Heart left ventricle (tissue), 16 donors: ENCODE measurements at places on chromosomes 5 and 9. TPM values are rescaled to one million over a fixed set of nuclear protein-coding genes. Genes with fewer than 3 reads are reported as not detected.

Gene KLHL9
- 10.9 TPM for total RNA-seq

Gene CAVIN4
- total RNA-seq, result 90.8 TPM

- no peak for DNase-seq
Observed at GRCh38 chr5:82640916-82641315, 362.8 kb upstream of the RPS23 start.

GRCh38 chr5:159210210-159210661 is 883 bp upstream of the RNF145 start:
- no peak for DNase-seq

DNA sequence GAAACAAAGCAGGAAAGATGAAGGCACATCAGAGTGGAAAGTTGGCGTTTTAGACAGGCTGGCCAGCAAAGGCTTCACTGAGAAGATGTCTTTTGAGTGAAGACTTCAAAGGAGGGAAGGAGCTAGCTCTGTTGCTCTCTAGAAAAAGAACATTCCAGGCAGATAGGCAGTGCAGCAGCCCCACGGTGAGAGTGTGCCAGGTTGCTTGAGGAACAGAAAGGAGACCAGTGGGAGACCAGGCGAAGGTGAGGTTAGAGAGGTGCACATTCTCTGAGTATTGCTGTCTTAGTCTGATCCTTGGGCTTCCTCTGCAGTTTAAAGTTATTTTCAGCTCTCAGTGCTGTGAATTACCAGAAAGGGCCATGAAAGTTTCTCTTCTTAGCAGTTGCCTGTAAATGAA is 83.8 kb downstream of the SLC44A1 start:
- no peak for DNase-seq

DNA sequence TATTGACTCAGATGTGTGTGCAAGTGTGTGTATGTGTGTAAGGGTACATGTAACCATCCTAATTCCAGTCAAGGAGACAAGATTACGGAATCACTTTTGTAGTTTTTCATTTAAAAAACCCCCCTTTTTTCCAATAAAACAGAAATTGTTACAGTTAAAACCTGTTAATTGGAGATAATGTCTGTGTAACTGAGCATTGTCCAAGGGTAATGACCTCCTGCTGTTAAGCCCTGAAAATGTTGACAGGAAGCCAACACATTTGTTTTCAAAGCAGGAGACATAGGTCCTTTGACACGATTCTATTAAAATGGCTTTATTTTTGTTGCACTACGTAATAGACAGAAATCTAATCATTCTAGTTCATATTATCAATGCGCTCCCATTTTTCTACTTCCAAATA is 457.3 kb upstream of the ARRDC3 start:
- no peak for DNase-seq

Gene LCN9
- not detected for total RNA-seq

GRCh38 chr5:38168029-38168428 is 90.3 kb upstream of the EGFLAM start:
- DNase-seq, result no peak

DNA sequence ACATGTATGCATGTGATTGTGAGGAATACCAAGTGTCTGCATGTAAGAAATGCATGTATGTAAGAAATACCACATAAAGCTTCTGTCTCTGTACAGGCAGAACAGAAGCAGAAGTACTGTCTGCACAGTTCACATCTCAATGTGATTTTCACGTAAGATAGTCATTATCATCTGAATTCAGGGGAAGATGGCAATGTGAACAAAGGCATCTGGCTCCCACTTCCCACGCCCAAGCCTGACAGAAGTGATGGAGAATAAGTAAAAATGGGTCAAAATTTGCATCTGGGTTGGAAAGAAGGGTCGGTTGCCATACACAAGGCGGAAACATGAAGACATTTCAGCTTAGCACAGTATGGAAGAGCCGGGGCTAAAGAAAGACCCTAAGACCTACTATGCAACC is 71.7 kb downstream of the SUSD1 start:
- no peak for DNase-seq

DNA sequence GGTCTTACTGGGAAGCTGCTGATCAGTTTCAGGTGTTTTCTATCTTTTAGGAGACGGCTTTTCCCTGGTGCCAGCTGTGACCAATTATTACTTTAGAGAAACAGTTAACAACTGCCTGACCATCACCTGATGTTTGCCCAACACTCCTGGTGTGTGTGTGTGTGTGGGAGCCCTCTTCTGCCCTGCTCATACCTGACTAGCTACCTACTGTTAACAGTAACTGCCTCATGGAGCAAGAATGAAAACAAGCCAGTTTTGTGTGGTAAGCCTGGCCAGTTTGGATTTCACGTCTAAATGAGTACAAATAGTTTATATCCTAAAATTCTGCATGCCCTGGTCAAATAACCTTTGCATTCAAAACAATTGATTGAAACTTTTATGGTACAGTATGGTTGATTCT is 46.1 kb upstream of the RIOK2 start:
- DNase-seq, result no peak

Gene IL4
- not detected for total RNA-seq

Gene SPINK6
- total RNA-seq, result not detected

- no peak for DNase-seq
Observed at GRCh38 chr5:158796812-158797497, 302.8 kb downstream of the EBF1 start.

Gene RASEF
- 0.07 TPM for total RNA-seq

DNA sequence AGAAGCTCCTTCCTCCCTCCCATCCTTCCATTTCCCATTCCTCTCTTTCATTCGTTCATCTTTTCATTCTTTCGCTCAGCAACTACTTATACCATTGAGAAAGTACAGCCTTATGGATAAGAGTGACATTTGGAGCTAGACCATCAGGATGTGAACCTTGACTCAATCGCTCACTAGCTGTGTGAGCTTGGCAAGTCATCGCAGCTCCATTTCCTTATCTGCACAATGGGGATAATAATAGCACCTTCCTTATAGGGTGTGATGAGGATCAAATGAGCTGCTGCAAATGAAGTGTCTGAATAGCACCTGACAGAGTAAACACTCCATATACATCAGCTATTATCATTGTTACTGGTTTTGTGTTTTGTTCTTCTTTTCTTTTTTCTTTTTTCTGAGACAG is 28.1 kb upstream of the SYNPO start:
- DNase-seq, result peak; percentile 71

DNA sequence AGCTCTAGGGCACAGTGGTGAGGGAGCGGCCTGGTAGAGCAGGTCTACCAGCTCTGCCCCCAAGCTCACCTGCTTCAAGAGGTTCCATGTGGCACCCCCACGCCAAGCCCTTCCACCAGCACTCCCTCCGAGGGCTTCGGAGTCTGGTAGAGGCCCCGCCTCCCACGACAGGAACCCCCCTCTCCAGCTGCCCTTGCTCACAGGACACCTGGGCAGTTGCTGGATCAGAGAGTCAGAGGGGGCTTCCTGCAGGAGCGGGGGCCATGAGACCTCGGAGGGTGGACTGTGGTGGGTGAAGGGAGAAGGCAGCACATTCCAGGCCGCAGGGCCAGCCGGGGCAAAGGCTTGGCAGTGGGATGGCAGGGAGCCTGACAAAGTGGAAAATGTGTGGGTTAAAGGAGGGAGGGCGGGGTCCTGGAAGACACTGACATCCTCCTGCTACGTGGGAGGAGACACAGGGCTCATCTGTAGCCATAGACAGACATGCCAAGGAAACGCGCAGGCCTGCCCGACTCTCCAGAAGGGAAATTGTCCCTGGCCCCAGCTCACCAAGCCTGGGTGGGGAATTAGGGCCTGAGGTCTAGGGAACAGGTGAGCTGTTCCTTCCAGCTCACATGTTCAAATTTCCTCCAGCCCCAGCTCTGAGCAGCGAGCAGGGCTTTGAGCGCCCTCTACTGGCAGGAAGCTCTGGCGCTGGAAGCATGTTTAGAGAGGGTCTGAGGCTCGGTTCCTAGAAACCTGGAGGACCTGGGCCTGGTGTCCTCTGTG is 74.2 kb downstream of the NTNG2 start:
- peak; percentile 63 for DNase-seq

Gene NIPSNAP3A
- 14.9 TPM for total RNA-seq

DNA sequence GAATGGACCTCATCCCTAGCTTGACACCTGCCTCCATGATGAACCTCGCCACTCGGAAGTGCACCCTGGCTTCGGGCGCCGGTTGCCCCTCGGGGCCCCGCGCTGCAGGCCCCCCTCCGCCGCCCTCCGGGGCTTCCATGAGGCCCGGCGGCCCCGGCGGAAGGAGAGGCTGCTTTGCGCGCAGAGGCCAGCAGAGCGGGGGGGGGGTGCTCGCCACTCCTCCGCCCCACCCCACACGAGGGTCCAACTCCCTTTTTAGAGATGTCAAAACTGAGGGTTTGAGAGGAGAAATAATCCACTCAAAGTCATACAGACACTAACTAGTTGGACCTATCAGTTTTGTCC is 7.9 kb downstream of the DUSP1 start:
- no peak for DNase-seq

- no peak for DNase-seq
Observed at GRCh38 chr9:120646948-120647347, 67.0 kb upstream of the CDK5RAP2 start.

DNA sequence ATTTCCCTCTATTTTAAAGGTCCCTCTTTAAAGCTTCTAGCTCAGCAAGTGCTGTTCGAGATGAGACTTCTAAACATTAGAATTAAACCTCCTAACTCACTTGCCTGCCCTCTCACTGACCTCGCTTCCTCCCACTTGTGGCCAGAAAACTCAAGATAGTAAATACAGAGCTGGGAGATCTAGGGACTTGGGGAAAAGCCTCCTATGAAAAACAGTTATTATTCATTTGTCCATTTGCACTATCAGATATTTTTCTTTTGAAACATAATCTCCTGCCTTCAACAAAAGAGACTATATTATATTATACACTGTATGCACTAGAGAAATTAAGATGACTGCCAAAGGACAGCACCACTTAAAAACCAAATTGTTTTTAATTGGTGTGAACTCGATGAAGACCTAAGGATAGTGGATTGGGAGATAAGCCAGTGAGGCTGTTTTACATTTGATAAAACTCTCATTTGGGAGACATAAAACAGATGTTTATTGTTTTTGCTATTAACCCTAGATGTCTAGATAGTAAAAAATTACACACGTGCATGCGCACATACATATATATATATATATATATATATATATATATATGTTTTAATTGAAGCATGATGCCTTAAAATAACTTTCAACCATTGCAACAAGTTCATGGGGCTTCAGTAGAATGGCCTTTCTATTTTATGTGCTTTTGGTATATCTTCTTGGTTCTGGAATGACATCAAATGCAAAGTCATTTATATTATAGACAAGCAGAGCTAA is 229.4 kb downstream of the ADAMTSL1 start:
- no peak for DNase-seq

- no peak for DNase-seq
Observed at GRCh38 chr9:91898451-91899218, 51.4 kb downstream of the ROR2 start.

GRCh38 chr5:56829137-56829908 is 14.0 kb downstream of the MAP3K1 start:
- no peak for DNase-seq

GRCh38 chr5:176405656-176406435 is 10.5 kb downstream of the CLTB start:
- DNase-seq, result peak; percentile 14
